ENCODE measurements at places on chromosomes 3 and 15.

GRCh38 chr3:9793161-9793781 lies 389 bp downstream of the ARPC4 start:
- DNase-seq = no peak

DNA sequence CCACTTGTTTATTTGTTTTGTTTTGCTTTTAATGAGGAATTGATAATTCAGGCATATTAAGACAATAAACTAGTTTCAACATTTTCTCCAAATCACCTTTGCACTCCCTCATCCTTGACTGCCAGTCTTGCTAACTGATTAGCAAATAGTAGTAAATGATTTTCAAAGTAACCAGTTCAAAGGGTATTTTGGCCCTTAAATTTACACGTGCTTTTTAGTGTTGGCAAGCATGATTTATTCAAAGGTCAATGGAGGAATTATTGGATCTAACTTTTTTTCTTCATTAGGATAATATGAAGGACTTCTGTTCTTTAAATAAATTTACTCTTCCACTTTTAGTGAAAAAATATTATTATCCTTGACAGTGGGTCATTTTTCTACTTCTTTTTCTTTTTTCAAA lies 53.8 kb downstream of the BCHE start:
- no peak for DNase-seq

DNA sequence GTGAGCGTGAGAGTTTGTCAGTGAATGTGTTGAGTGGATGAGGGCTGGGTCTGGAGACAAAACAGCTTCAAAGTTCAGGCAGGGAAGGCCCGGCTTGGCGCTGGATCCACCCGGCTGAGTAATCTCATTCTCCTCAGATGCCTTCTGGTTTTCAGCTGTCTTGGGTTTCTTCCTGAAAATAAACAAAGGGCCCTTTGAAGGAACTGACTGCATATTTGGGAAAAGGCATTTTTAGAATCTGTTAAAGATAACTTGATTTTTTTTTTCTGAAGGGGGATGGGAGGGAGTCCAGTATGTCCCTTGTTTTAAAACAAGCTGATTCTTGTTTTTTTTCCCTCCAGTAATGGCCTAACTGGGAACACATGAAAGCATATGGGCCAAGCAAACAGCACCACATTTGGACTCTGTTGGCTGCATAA lies 86.4 kb downstream of the TIGIT start:
- no peak for DNase-seq

GRCh38 chr15:100849021-100849854 lies 30.4 kb upstream of the ALDH1A3 start:
- DNase-seq = peak; percentile 84

- no peak for DNase-seq
Observed at GRCh38 chr3:81500039-81500438, 261.4 kb downstream of the GBE1 start.

GRCh38 chr3:170144437-170144843 lies 37.1 kb downstream of the PHC3 start:
- DNase-seq = no peak

DNA sequence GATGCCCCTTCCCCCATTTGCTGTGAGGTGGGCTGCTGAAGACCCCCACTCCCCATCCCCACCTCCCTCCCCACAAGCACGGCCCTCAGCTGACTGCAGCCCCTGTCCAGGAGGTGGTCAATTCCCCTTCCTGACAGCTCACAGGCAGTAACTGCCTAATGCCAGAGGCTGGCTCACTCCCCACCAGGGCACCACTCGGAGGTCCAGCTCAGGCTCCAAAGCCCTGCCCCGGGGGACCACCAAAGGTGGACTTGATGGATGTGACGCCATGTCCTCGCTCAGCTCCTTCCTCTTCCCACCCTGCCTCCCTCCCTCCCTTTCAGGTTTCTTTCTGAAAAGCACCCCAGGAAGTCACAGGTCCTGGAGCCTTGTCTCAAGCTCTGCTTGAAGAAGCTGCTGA lies 82.8 kb downstream of the MEGF11 start:
- no peak for DNase-seq

DNA sequence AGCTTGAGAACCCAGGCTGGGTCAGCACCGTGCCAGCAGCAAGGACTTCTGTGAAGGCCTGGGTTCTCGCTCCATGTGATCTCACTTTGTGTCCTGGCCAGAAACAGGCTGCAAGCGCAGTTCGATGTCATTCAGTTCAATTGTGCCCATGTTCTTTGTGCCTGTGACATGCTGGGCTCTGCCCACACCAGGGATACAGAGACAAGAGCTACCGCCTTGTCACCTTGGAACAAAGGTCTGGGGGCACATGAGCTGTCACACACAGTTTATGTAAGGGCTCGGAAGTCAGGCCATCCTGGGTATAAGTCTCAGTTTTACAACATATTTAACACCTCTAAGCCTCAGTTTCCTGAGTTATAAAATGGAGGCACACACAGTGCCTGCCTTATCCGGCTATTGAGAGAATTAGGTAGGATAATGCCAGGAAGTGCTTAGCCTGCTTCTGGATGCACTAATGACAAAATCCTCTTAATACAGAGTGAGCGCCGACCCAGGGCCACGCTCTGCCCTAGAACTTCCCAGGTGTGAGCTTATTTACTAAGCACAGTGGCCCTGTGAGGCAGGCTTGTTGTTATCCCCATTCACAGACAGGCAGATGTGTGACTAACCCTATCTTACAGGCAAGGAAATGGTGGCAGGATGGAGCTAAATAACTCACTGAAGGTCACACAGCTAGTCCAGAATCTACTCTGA lies 50.4 kb upstream of the LIMD1 start:
- DNase-seq = no peak

DNA sequence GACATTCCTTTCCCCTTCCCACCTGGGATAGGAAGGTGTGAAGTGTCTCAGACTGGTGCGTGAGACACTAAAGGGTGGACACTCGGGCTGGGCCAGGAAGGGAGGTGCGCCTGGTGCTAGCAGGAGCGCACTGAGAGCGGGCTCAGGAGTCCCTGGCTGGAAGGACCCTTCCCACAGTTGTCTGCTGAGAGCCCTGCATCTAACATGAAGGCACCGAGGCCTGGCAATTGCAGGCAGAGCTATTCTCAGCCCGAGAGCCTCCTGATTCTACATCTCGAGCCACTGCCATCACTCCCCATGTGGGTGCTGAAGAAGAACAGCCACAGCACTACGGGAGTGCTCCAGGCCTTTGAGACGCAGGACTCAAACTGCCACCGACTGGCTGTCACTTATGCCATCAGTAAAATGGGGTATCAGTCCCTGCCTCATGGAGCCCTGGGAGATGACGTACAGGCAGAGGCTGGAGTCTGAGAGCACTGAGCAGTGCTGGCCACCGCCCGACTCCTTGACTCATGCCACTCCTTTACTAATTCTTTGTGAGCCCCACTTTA lies 159.4 kb downstream of the KLF13 start:
- no peak for DNase-seq

- DNase-seq = no peak
Observed at GRCh38 chr3:49017229-49017970, 980 bp downstream of the DALRD3 start.

GRCh38 chr15:96418146-96418545 lies 87.6 kb downstream of the NR2F2 start:
- no peak for DNase-seq

GRCh38 chr3:194095902-194096301 lies 40.0 kb upstream of the HES1 start:
- DNase-seq = no peak

- peak; percentile 56 for DNase-seq
Observed at GRCh38 chr15:48644827-48645557, 517 bp downstream of the FBN1 start.

DNA sequence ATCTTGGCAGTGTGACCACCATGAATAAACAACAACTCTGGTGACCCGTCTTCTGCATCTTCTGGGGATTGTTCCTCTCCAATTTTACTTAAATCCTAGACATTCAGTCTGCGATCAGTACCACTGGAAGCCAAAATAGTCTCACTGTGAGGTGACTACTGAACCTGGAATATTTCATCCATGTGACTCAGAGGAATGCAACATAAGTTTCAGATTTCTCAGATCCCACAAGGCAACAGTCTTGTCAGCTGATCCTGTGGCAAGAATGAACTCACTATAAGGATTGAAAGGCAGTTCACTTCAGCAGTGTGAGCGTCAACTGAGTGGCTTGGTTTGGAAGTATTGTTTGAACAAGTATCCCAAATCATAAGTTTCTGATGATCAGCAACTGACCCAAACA lies 13.2 kb downstream of the NSUN3 start:
- no peak for DNase-seq

GRCh38 chr3:139676632-139677387 lies 962 bp downstream of the NMNAT3 start:
- no peak for DNase-seq

DNA sequence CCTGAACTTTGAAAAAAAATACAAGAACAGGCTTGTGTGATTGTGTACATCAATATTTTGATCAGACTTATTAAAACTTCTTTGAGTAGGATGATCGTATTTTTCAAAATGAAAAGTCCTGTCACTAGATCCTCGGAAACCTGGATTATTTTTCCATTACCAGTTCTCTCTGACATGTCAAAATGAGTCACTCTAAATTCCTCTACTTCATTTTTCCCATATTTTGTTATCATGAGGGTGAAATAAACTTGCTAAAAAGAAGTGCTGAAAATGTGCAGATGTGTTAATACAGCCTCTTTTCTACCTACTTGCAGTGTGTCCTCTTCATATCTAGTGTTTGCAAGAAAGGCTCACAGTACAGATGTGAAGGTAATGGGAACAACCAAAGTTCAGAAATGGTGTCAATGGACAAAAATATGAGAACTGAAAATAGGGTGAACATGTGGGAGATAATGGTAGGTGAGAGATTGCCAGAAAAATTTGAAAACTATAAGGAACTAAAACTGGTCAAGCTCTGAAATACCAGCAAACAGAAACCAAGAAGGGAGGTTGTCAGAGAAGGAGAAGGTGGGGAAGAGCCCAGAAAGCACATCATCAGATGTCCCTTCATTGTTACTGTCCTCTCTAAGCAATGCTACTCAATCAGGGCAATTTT lies 108.2 kb downstream of the EOMES start:
- no peak for DNase-seq

DNA sequence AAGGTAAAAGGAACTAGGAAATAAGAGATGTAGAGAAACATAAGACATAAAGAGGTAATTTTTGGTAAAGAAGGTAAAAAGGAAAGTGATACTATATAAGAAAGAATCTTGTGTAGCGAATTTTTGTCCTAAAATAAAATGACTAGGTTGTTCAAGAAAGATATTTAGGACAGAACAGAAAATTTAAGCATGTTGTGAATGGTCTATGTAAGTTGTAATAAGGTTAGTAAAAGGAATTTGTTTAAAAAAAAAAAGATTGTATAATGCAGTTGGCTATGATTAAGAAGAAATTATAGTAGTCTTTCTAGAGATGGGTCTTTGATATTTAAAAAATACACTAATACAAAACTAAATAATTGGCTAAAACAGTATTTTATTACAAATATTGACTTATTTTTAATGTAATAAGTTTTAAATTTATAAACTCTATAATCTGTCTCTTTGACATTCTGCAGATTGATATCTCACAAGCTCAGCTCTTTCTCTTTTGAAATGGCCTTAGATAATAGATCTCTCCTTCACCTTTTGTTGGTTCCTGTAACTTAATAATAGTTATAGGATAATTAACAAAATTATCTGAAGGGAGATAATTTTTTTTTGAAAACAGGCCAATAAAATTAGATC lies 3.7 kb upstream of the SLC41A3 start:
- no peak for DNase-seq

DNA sequence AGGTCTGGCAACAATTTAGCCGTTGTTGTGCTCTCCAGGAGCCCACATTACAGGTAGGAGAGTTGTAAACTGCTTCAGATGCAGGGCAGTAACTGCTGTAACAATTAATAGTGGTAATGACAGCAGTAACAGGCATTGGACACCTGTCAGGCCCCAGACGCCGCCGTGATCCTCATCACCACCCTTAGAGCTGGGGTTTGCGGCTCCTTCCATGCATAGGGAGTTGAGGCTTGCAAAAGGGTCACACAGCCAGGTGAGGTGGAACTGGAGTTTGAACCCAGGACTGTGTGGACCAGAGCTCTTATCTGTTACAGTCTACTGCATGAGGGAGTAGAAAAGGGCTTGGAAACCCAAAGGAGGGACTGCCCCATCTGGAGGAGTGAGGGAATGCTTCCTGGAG lies 26.8 kb upstream of the NR2C2 start:
- no peak for DNase-seq
